Frontal cortex (tissue), 4 donors: ENCODE measurements at places on chromosomes 16 and 17.

GRCh38 chr16:2709588-2709984, 10.4 kb downstream of the PRSS27 start:
- DNase-seq = no peak

DNA sequence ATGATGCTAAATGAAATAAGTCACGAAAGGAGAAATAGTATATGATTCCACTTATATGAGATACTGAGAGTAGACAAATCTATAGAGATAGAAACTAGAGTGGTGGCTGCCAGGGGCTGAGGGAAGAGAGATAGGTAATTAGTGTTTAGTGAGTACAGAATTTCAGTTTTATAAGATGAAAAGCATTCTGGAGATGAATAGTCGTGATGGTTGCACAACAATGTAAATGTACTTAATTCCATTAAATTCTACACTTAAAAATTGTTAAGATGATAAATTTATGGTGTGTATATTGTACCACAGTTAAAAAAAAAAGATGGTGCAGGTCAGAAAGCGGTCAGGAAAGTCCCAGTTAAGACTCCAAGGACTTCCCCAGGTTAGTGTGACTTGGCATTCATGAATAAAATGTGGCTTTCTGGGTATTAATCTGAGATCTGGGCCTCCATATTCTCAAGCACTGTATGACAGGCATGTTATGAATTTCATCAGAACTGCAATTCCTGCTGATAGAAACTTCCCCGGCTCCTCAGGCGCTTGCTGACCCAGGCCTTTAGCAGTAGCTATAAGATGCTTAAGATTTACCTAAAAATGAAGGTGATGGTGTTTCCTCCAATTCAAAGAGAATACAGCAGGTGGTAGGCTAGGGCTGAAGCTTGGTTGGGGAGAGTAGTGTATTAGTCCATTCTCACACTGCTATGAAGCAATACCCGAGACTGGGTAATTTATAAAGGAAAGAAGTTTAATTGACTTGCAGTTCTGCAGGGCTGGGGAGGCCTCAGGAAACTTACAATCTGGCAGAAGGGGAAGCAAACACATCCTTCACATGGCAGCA, 115.3 kb upstream of the SOX9 start:
- DNase-seq = no peak

DNA sequence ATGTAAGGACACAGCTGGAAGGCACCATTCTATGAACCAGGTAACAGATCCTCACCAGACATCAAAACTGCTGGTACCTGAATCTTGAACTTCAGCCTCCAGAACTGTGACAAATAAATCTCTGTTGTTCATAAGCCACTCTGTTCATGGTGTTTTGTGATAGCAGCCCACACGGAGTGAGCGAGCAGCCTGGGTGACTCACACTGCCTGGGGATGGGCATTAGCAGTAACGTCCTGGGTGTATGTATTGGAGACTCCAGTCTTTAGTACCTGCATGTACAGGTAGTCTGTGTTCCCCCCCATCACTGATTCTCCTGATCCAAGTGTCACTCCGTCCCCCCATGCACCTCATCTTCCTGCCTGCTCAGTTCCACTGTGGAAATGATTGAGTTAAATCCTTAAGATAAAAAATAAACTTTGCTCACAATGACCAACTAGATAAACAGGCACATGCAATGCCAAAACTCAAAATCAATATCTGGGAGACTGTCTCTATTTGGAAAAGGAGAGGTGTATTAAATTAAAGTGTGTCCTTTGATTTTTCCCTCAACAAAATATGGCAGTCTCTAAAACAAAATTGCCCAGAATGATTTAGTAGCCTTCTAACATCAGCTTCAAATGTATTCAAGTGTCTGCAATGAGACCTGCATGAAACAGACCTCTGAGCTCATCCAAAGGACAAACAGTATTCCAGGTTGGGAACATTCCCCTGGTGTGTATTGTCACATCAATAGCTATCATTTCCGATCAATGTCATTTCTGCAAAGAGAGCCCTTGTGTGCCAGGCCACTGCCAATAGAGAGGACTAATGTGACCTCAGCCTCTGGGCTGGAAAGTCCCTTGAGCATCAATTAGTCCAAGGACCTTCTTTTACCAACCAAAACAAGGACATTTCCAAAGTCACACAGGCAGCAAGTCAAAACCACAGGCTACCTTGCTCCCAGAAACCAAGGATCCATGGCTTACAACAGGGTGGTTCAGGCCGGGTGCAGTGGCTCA, 12.2 kb upstream of the VAT1L start:
- DNase-seq = no peak

- DNase-seq = peak; percentile 65
Measured at GRCh38 chr17:30236766-30237165, 1.3 kb upstream of the SLC6A4 start.

DNA sequence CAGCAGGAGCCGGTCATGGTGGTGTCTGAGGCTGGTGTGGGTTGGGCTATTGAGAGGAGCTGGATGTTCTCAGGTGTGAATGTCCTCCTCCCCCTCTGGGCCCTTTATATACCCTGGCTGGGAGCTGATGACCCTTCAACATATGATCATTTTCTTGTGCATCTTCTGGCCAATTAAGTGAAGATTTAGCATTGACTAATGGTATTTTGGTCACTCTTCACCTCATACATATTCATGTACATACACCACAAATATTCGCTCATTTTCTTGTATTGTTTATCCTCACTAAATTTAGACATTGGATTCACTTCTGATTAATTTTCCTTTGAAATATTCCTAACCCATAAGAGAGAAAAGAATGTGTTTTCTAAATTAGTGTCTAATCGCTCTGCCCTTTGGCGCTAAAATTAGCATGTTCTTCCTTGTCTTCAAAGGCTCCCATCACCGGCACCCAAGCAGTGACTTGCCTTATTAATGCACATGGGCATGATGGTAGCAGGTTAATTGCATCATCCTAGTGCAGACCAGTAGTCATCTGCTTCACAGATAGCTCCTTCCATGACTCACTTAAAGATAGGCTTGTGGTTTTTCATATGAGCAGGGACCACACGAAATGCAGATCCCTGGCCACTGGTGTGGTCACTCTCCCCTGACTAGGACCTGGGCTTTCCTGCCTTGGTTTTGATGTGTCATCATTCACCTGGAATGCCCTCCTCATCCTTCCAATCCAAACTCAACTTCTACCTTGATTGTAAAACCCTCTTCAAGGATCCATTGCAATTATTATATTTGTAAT, at the start of gene KRTAP2-4:
TSS of gene KRTAP2-4 (minus strand) at position 51 of the 796 bp plus-strand sequence. CDS start at position 17, 34 bp downstream.
- no peak for DNase-seq

DNA sequence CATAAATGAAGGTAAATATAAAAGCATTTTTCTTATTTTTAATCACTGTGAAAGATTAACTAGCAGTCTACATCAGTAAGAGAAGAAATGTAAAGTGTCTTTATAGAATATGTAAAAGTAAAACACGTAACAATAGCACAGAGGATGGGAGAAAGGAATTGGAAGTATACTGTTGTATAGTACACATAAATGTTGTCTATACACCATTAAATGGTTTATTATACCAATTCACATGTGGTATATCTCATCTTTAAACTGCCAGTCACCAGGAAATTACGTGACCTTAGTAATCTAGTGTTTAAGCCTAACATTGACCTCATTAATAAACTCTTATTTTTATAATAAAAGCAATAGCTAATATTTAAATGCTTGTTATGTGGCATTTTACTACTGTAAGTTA, 87.4 kb downstream of the USP32 start:
- no peak for DNase-seq

DNA sequence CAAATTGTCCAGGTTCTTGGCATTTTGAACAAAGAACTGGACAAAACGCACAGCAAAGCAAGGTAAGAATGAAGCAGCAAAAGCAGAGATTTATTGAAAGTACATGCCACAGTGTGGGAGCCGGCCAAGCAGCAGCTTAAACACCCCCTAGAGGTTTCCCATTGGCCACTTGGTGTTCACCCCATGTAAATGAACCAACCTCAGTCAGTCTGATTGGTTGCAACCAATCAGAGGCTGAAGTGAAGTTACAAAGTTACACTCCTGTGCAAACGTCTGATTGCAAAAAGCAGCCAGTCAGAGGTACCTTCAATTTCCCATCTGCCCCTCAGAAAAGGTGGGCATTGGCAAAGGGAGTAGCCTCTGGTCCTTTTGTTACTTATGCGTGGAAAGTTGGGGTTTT, 8.8 kb upstream of the ZNF263 start:
- no peak for DNase-seq

DNA sequence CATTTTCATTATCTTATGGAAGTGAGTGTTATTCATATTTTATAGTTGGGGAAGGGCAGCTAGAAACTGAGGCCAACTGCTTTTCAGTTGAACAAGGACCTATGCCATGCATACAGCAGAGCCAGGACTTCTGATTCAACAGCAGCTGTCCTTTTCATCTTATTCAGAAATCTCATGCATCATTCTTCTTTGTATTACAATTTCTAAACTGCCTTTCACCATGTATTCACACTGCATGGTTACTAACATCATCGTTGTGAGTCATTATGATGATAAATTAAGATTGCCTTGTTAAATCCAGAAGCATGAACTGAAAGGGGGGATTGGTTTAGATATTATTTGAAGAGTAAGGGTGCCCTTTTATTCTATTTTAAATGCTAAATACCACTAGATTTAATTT, 1470.1 kb upstream of the GOT2 start:
- DNase-seq = no peak

DNA sequence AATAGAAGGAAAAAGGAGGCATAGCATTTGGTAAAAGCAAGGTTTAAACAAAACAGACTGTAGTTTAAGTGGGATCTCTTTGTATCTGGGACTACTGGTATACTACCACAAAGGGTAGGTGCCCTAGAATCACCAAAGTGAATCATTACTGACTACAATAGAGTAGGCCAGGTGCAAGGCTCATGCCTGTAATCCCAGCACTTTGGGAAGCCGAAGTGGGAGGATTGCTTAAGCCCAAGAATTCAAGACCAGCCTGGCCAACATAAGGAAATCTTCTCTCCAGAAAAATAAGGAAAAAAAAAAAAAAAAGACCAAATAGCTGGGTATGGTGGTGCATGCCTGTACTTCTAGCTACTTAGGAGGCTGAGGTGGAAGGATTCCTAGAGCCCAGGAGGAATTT, 60.8 kb upstream of the CORO6 start:
- DNase-seq = no peak

- DNase-seq = no peak
Measured at GRCh38 chr16:27498916-27499658, 50.6 kb downstream of the GTF3C1 start.

DNA sequence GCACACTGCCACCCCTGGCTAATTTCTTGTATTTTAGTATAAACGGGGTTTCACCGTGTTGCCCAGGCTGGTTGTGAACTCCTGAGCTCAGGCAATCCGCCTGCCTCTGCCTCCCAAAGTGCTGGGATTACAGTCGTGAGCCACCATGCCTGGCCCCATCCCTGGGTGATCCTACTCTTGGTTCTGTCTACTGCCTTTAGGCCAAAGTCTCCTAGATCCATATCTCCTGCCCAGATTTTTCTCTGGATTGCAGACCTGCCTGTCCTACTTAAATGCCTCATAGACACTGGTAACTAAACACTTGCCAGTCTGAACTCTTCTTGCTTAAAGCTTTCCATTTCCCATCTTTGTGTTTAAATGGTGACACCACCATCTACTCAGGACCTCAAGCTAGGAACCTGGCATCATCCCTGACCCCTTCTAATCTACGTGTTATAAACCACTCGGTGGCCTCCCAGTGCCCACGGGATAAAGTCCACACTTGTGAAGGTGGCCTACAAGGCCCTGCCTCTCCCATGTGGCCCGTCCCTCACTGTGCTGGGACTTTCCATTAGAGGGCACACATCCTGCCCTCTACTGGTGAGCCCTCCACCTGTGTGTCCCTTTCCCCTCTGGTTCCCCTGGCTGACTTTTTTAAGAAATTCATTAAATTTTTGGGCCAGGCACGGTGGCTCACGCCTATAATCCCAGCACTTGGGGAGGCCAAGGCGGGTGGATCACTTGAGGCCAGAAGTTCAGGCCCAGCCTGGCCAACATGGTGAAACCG, 51.1 kb downstream of the USP43 start:
- DNase-seq = no peak

DNA sequence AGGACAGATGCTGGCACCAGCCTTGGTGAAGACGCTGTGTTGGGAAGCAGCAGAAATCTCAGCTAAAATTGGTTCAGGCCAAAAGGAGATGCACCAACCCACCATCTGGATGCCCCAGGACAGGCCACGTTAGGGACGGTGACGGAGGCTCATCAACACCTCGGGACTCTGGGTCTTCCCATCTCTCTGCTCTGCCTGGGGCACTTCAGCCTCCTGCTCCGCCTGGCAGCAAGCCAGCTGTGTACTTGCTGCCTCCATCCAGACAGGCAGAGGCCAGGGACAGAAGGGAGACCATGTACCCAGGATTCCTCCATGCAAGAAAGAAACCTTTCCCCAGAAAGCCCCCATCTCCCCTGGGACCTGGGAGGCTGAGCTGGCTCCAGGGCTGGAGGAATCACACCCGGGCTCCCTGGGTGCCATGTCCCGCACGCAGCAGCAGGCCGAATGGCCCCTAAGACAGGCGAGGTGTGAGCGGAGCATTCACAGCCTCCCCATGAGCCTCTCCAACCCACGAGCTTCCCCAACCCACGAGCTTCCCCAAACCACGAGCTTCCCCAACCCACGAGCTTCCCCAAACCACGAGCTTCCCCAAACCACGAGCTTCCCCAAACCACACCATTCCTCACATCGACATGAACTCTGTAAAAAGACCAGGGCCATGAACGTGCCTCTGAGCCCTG, 274.5 kb downstream of the C16orf95 start:
- no peak for DNase-seq
